Fibroblast of lung (primary cell): ENCODE measurements at places on chromosomes 16 and 17. TPM values are rescaled to one million over a fixed set of nuclear protein-coding genes. Genes with fewer than 3 reads are reported as not detected.

DNA sequence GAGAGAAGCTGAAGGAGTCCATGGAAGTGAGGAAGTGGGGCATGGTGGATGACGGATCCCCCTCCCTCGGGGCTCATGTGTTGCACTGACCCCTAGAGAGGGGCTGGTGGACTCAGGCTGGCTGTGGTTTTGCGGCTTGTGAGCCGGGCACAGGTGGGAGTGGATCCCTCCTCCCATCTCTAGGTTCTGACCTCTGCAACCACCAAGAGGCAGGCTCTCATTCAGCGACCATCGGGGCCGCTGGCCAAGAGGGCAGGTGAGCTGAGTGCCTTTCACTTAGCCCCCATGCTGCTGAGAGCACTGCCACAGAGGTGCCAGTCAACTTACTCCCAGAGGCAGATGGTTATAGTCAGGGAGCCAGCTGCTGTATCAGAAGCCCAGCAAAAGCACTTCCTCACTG, 67.3 kb downstream of the SCNN1B start:
- no peaks in the 10 kb centered on the region for H3K4me1 ChIP-seq
- no peak for DNase-seq
- H3K36me3 ChIP-seq: no peaks in the 10 kb centered on the region
- H3K27ac ChIP-seq: no peak overlapping the region

GRCh38 chr16:87490096-87490798, 2.6 kb downstream of the ZCCHC14 start:
- H3K27me3 ChIP-seq: no peaks in the 10 kb centered on the region
- H3K4me1 ChIP-seq: peaks cover 21% of the 10 kb centered on the region
- H3K36me3 ChIP-seq: peaks cover 6% of the 10 kb centered on the region
- H3K4me3 ChIP-seq: peak overlapping the region; percentile 71
- no peak for DNase-seq
- H3K27ac ChIP-seq: peak overlapping the region; percentile 38

GRCh38 chr17:49748223-49748622, 15.7 kb downstream of the FAM117A start:
- no peak overlapping the region for H3K27ac ChIP-seq
- no peak for DNase-seq
- H3K36me3 ChIP-seq: no peaks in the 10 kb centered on the region
- no peak overlapping the region for H3K4me3 ChIP-seq

GRCh38 chr16:85935974-85936760, 37.2 kb downstream of the IRF8 start:
- no peaks in the 10 kb centered on the region for H3K4me1 ChIP-seq
- DNase-seq: no peak
- H3K36me3 ChIP-seq: no peaks in the 10 kb centered on the region
- H3K27me3 ChIP-seq: peaks cover 3% of the 10 kb centered on the region
- no peak overlapping the region for H3K27ac ChIP-seq

GRCh38 chr17:80722661-80723060, 178.0 kb downstream of the RPTOR start:
- no peak overlapping the region for H3K27ac ChIP-seq
- H3K36me3 ChIP-seq: no peaks in the 10 kb centered on the region
- DNase-seq: no peak
- peaks cover 27% of the 10 kb centered on the region for H3K4me1 ChIP-seq
- no peak overlapping the region for H3K4me3 ChIP-seq
- no peaks in the 10 kb centered on the region for H3K27me3 ChIP-seq

DNA sequence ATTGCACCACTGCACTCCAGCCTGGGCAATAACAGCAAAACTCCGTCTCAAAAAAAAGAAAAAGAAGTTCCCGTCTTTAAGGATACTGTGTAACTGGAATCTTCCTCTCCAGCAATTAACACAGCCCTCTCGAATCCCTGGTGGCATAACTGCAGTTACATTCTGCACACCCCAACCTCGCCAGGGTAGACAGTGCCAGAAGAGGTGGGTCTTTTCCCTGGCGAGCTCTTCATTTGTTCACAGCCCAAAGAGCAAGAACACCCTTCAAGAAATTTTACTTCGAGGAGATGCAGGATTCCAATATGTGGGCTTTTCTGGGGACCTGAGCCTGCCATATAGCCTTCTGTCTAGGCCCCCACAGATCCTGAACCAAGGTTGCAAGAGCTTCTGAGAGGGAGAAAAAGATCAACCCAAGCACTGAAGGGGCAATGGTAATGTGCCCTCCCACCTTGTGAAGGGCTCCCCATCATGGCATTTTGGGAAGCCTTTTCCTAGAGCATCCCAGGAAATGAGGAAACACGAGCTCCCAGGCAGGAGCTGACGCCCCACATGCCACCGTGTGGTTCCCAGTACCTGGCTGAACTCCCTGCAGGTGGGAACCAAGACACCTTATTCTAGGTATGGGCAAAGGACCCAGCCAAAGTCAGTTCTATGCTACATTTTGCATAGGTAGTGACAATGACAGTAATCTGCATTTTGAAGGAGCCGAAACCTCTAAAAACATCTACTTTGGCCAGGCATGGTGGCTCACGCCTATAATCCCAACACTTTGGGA, 26.9 kb downstream of the TK2 start:
- DNase-seq: no peak
- H3K27ac ChIP-seq: no peak overlapping the region
- H3K4me3 ChIP-seq: no peak overlapping the region
- H3K36me3 ChIP-seq: peaks cover 4% of the 10 kb centered on the region
- H3K4me1 ChIP-seq: peaks cover 2% of the 10 kb centered on the region
- H3K27me3 ChIP-seq: no peaks in the 10 kb centered on the region

DNA sequence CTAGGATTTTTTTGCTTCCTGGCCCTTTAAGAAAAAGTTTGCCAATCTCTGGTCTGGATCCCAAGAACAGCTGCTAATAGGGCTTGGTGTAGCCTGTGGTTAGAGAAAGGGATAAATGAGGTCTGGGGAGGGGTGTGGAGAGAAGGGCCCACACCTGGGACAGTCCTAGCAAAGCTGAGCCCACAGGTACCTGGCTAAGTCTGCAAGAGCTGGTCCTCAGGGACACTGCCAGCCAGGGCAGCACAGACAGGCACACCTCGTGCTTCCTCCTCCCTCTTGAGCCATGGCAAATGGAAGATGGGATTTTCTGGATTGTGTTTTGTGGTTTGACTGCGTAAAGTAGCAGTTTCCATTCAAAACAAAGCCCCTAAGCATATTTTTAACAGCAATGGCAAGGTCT, 217.5 kb downstream of the SOX9 start:
- no peaks in the 10 kb centered on the region for H3K27me3 ChIP-seq
- H3K4me1 ChIP-seq: peaks cover 30% of the 10 kb centered on the region
- peak overlapping the region; percentile 90 for H3K27ac ChIP-seq

- no peaks in the 10 kb centered on the region for H3K27me3 ChIP-seq
- DNase-seq: no peak
- peak overlapping the region; percentile 92 for H3K27ac ChIP-seq
Observed at GRCh38 chr16:70522216-70523075, 908 bp downstream of the COG4 start.

The CRHR1 gene
- polyA plus RNA-seq: not detected in 2 replicates

The PPP1R27 gene
- not detected in 2 replicates for polyA plus RNA-seq

The MYH3 gene
- 0.25 and 1.0 TPM in 2 replicates for polyA plus RNA-seq

The SLC38A8 gene
- not detected in 2 replicates for polyA plus RNA-seq
